ENCODE measurements at places on chromosomes 1 and 21.

GRCh38 chr1:76862447-76862846 lies 4.8 kb upstream of the ST6GALNAC5 start:
- no peak for DNase-seq

DNA sequence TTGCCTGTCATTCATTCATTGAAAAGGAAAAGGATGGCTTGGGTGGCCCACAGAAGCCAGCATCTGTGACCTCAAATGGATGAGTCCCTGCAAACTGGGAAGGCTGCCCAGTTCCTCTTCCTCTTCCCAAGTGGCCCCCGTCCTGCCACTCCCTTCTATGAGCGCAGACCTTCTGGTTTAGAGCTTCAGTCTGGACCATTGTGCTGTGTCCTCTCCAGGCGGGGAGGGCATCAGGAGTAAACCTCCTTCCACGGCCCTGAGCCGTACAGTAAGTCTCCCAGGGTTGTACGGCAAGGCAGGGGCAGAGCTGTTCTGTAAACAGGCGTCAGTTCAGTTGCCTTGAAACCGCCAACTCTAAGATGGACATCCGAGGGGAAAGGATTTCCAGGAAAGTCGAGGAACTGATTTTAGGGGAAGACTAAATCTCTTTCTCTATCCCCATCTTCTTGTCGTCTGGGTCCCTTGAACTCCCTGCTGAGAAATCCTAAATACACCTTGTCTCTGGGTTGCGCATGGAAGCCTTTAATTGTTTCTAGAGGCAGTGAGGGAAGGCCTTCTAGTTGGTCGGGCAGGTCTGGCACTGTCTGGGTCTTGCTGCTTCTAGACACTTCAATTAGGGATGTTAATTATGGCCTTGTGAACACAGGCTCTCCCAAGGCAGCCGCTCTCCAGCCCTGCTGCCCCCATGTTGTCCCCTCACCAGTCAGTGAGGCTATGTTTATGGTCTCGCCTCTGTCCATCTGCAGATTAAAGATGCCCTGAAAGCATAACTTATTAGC lies 22.1 kb downstream of the SOX13 start:
- DNase-seq = no peak

DNA sequence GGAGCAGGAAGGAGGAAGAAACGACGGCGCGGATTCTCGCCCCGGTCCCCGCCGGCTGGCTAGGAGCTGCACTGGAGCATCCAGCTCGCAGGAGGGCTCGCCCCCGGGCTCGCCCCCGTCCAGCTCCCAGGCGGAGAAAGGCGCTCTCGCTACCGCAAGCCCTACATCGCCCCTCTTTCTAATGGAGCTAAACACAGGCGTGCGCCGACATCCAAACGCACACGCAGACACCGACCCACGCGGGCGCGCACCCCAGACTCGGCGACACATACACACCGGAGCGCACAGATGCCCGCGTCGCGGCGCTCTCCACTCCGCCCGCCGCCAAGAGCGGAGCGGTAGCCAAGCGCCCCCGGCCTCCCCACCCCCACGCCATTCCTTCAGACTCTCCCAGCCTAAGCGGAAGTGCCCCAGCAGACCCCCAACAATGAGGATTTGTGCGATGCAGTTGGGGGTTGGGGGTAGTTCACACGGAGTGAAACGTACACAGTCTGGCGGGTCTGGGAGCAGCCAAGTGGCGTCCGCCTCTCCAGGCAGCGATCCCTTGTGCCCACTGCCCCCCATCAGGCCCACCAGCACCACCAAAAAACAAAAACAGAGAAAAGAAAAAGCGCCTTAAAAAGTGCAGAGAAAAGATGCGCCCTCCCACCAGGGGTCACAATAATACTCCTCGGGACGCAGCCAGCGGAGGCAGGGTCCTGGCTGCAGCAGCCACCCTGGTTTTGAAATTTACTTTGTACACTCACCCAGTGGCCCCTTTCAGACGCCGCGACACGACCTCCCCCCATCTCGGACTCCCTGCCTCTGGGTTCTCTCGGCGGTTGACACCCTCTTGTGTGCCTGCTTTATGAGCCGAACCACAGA lies 1.4 kb downstream of the DAB1 start:
- no peak for DNase-seq

GRCh38 chr21:35159881-35160280 lies 110.8 kb upstream of the RUNX1 start:
- no peak for DNase-seq

- no peak for DNase-seq
These were observed 47.9 kb upstream of the NBL1 start for GRCh38 chr1:19596065-19596713.

DNA sequence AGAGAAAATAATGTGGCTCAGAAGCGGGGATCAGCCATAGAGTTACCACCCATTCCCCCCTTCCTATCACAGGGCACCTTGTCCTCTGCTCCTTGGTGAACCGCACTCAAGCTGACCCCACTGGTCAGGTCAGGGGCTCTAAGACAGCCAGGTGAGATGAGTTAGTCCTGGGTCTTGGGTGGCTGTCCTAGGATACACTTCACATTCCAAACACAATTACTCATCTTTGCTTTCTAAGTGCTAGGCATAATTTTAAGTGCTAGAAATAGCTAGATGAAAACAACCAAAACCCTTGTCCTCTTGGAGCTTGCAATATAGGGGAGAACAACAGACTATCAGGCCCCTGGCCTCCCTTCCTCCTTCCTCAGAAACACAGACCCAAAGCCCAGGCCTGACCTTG lies 7.8 kb upstream of the MUTYH start:
- no peak for DNase-seq

DNA sequence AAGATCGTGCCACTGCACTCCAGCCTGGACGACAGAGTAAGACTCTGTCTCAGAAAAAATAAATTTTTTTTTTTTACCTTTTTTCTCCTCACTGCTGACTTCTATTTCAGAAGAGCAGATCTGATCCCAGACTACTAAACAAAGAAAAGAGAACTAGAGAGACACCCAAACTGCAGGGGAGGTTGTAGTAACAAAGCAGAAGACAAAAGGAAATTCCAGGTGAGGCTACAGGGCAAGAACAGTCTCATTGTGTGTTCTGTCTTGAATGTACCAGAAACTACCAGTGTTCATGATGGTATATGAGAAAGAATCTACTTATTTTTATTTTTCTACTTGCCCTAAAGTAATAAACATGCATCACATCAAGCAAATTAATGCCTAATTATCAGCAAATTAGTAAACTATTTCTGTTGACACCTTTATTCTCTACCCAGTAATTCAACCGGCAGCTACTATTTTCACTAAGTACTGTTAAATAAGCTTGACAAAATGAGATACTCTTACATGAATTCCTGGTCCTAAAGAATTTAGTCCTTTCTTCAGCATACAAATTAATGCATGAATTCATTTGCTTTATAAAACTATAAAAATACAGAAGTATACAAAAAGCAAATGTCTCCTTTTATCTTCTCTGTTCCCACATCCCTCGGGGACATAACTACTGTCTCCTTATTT lies 40.6 kb downstream of the ARID4B start:
- DNase-seq = no peak

- no peak for DNase-seq
These were observed 359.2 kb downstream of the RRAGC start for GRCh38 chr1:38500352-38500751.

- no peak for DNase-seq
These were observed 128.3 kb upstream of the KCNE2 start for GRCh38 chr21:34235514-34235913.

GRCh38 chr21:27812279-27812678 lies 845.4 kb upstream of the ADAMTS5 start:
- DNase-seq = no peak

GRCh38 chr1:234605983-234606783 lies 3.8 kb downstream of the IRF2BP2 start:
- DNase-seq = peak; percentile 60

GRCh38 chr1:23444104-23444533 lies 19.6 kb upstream of the TCEA3 start:
- DNase-seq = no peak

DNA sequence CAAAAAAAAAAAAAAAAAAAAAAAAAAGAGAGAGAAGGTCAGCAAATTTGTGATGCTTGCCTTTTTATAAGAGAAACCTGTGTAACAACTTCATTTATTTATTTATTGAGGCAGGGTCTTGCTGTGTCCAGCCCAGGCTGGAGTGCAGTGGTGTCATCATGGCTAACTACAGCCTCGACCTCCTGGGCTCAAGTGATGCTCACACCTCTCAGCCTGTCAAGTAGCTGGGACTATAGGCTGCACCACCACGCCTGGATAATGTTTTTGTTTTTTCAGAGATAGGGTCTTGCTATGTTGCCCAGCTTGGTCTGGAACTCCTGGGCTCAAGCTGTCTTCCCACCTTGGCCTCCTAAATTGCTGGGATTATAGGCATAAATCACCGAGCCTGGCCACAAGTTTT lies 42.4 kb downstream of the DHCR24 start:
- DNase-seq = no peak

- DNase-seq = no peak
These were observed 336.9 kb upstream of the NFIA start for GRCh38 chr1:60745484-60745883.

- DNase-seq = no peak
These were observed 95.4 kb upstream of the DESI2 start for GRCh38 chr1:244557565-244557964.

DNA sequence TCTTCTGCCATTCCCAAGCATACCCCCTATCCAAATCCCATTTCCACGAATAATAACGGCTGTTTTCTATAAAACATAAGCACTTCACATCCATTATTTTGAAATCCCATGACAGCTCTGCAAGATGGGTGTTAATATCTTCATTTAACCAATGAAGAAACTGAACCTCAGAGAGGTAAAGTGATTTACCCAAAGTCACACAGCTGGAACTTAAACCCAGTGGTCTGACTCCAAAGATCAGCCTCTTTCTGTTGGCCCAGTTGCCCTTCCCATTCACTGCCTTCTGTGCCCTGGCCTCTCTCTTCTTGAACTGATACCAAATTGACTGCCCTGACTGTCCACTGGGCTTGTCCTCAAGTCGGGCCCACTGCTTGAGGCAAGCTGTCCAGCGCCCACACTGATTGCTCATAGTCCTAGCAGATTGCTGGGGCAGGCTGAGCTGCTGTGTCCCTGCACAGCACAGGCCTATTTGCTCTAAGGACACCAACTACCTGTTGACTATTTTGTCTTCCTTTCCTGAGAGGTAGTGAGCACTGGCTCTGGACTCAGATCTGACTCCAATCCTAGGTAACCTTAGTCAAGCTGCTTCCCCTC lies 19.3 kb downstream of the TAL1 start:
- no peak for DNase-seq

GRCh38 chr1:6803357-6803756 lies 18.1 kb downstream of the CAMTA1 start:
- no peak for DNase-seq

GRCh38 chr1:78081980-78082860 lies 36.5 kb downstream of the GIPC2 start:
- no peak for DNase-seq

DNA sequence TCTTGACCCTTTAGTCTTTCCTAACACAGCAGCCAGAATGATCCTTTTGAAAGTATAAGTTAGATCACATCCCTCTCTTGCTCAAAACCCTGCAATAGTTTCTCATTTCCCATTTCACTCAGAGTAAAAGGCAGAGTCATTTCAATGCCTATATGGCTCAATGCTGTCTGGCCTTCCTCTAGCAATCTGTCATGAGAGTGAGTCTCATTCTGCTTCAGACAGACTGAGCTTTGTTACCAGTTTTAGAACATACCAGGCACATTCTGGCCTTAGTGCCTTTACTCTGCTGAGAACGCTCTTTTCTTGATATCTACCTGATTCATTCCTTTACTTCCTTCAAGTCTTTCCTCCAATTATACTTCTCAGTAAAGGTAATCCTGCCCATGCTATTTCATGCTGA lies 372.8 kb upstream of the PKN2 start:
- no peak for DNase-seq

Measured in CD4-positive, alpha-beta memory T cell (primary cell).